ENCODE measurements at places on chromosomes 6 and 20. TPM values are rescaled to one million over a fixed set of nuclear protein-coding genes. Genes with fewer than 3 reads are reported as not detected.

CYP21A2 gene
- under 0.01 TPM for total RNA-seq

ADGB gene
- total RNA-seq, result under 0.01 TPM

C4A gene
- total RNA-seq, result 10.6 TPM

TTK gene
- 5.7 TPM for total RNA-seq

PAK5 gene
- 33.0 TPM for total RNA-seq

SAPCD1 gene
- 0.82 TPM for total RNA-seq

DPPA5 gene
- not detected for total RNA-seq

SLC16A10 gene
- total RNA-seq, result 11.0 TPM

COX4I2 gene
- total RNA-seq, result 1.2 TPM

SLCO4A1 gene
- 1.6 TPM for total RNA-seq

CHRNA4 gene
- 6.9 TPM for total RNA-seq

EEF1A2 gene
- 179 TPM for total RNA-seq

MRAP2 gene
- 7.7 TPM for total RNA-seq

ITPR3 gene
- total RNA-seq, result 1.2 TPM

EDEM2 gene
- 11.0 TPM for total RNA-seq

TINAG gene
- total RNA-seq, result 0.41 TPM

CRIP3 gene
- total RNA-seq, result 4.5 TPM

C6orf52 gene
- 0.82 TPM for total RNA-seq

AVP gene
- not detected for total RNA-seq

TUBB1 gene
- 0.41 TPM for total RNA-seq

SLC26A8 gene
- total RNA-seq, result 5.7 TPM

TCF21 gene
- total RNA-seq, result not detected

DUSP15 gene
- 9.8 TPM for total RNA-seq

PLN gene
- 0.82 TPM for total RNA-seq

ID4 gene
- 123 TPM for total RNA-seq

PI16 gene
- total RNA-seq, result under 0.01 TPM

KCNG1 gene
- total RNA-seq, result 22.4 TPM

DAAM2 gene
- 5.3 TPM for total RNA-seq

FRK gene
- total RNA-seq, result 0.41 TPM

ANGPT4 gene
- not detected for total RNA-seq

ROMO1 gene
- 86.4 TPM for total RNA-seq

Measured in frontal cortex (tissue), 4 donors.